ENCODE measurements at places on chromosomes 3 and 15.

DNA sequence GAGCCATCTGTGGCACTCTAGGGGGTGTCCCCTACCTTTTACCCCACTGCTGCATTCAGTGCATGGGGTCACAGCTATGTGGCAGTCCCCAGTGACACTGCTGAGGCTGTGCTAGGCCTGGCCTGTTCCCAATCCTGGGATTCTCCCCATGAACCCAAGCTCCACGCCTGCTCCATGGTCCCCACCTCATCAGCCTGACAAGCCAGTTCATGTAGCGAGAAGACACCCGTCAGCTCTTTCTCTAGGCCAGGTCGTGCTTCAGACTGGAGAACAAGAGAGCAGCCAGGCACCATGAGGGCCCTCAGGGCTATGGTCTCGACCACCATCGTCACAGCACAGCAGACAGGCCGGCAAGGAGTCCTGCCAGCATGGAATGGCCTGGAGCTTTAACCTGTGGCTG lies 72.8 kb upstream of the PRR20G start:
- DNase-seq: no peak

DNA sequence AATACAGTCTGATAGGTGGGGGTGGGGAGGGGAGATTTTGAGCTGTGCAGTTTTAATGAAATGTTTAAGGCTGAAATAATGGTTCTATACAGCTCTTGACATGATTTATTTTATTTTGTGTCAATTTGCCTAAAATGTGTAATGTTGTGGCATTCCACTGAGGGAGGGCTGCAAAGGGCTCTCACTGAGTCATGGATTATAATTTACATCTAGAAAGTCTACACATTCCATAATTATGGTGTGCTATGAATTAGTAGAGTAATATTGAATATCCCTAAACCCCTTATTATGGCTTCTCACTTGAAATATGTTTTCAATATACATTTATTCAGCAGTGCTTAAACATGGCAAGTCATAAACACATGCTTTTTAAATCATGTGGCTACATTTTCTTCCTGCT lies 103.9 kb downstream of the RARB start:
- DNase-seq: no peak

GRCh38 chr3:46880884-46881595 lies 3.5 kb downstream of the PTH1R start:
- DNase-seq: no peak

- no peak for DNase-seq
Measured at GRCh38 chr15:69149163-69149562, 11.3 kb upstream of the GLCE start.

GRCh38 chr3:46660543-46661523 lies 32.6 kb downstream of the ALS2CL start:
- DNase-seq: no peak

- DNase-seq: no peak
Measured at GRCh38 chr3:82973791-82974190, 1212.3 kb upstream of the GBE1 start.

DNA sequence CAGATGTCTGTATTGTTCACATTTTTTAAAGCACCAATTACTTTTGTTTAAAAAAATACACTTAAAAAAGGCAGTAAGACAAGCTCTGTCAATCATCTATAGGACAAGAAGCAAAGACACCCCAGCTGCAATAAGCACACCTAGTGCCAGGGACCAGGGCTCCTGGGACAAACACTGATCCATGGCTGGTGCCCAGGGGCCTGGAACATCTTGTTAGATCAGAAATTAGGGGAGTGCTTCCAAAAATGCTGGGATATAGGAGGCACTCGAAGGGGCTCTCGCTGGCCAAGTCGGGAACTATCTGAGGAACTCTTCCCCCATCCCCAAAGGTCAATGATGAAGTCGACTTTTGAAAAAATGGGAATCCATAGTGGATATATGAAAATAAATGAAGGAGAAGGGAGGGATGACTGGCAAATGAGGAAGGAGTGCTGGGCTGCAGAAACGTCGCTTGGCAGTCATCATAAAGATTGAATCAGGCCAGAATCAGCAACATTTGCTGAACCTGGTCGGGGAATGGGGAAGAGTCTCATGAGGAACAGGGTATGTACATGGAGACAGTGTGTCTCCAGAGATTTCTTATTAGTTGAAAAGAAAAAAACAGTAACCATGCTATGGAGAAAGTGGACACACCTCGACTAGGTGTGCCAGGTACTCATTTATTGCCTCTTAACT lies 28.5 kb downstream of the TSPAN3 start:
- DNase-seq: no peak

- DNase-seq: no peak
Measured at GRCh38 chr3:56096999-56097398, 371.3 kb downstream of the ERC2 start.

- DNase-seq: no peak
Measured at GRCh38 chr15:56832125-56832524, 86.3 kb upstream of the TCF12 start.

GRCh38 chr3:179150610-179151009 lies 2.5 kb downstream of the PIK3CA start:
- DNase-seq: no peak

- DNase-seq: no peak
Measured at GRCh38 chr3:154294016-154294415, 30.3 kb downstream of the DHX36 start.

GRCh38 chr3:79154865-79155264 lies 612.9 kb downstream of the ROBO1 start:
- DNase-seq: no peak

GRCh38 chr3:119601154-119601553 lies 3.5 kb downstream of the PLA1A start:
- no peak for DNase-seq

GRCh38 chr15:74375303-74375693 lies 7.9 kb upstream of the CYP11A1 start:
- DNase-seq: peak; percentile 80

GRCh38 chr3:187044206-187044605 lies 95.1 kb downstream of the RPL39L start:
- DNase-seq: no peak

GRCh38 chr15:39083213-39083612 lies 497.7 kb upstream of the THBS1 start:
- DNase-seq: no peak

GRCh38 chr15:41474941-41475340 lies 18.7 kb upstream of the ITPKA start:
- no peak for DNase-seq

GRCh38 chr3:141646760-141647561 lies 91.1 kb upstream of the RNF7 start:
- DNase-seq: no peak

GRCh38 chr3:130323503-130323902 lies 22.0 kb upstream of the COL6A5 start:
- no peak for DNase-seq

DNA sequence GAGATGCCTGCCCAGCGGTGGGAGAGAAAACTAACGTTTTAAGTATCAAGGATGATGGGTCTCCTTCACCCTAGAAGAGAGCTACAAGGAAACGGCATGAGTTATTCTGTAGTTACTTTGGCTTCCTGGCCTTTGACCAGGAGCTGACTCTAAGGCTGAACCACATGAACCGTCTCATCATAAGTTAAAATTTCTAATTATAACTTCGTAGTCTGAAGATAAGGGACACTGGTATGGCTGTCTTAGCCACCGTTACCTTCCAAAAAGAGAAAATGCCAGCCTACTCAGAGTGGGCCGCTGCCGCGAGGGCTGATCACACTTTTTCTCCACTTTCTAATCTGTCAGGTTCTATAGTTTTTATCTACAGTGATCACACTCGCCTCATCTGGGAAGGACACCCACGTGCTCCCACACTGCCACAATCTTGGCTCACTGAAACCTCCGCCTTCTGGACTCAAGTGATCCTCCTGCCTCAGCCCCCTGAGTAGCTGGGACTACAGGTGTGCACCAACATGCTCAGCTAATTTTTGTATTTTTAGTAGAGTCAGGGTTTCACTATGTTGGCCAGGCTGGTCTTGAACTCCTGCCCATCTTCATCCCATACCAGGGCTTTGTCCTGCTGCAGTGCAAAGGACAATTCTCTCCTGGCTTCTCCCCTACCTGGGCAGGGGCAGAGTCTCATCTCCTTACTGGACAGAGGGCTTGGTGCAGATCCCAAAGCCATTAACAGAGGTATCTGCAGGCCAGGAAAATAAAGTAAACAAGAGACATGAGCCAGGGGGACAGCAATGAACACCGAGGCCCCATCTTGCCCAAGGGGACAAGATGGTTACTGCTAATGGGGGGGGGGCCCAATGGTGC lies 73.4 kb downstream of the RFTN1 start:
- DNase-seq: no peak

- DNase-seq: no peak
Measured at GRCh38 chr15:75720787-75721479, 8.3 kb upstream of the CSPG4 start.

GRCh38 chr3:139935016-139935865 lies at the start of gene CLSTN2:
Gene CLSTN2 (plus strand): TSS chr3:139935185.
- no peak for DNase-seq
